T-cell (primary cell): ENCODE measurements at places on chromosomes 16 and 17. TPM values are rescaled to one million over a fixed set of nuclear protein-coding genes. Genes with fewer than 3 reads are reported as not detected.

FN3K gene
- total RNA-seq = 12.2 TPM

ASB16 gene
- total RNA-seq = not detected

CES5A gene
- total RNA-seq = not detected

DNA sequence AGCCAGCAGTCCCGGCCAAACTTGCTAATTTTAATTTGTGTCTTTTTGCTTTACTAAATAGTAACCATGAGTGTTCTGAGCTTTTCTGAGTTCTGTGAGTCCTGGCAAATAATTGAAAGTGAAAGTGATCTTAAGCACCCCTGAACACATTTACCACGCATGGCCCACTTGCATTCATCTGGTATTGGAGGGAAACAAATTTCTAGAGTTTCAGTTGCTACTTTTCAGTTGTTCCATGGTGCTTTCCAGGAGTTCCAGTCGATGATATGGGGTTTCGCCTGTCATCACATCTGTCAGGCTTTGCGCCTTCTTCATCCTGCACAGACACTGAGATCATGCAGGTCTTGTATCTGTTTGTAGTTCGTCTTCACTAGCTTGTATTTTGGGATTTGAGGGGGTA lies 44.1 kb downstream of the CRLF3 start:
- no peak for DNase-seq

GRCh38 chr17:75003070-75003956 lies 9.2 kb upstream of the MRPL58 start:
- DNase-seq = no peak

DNA sequence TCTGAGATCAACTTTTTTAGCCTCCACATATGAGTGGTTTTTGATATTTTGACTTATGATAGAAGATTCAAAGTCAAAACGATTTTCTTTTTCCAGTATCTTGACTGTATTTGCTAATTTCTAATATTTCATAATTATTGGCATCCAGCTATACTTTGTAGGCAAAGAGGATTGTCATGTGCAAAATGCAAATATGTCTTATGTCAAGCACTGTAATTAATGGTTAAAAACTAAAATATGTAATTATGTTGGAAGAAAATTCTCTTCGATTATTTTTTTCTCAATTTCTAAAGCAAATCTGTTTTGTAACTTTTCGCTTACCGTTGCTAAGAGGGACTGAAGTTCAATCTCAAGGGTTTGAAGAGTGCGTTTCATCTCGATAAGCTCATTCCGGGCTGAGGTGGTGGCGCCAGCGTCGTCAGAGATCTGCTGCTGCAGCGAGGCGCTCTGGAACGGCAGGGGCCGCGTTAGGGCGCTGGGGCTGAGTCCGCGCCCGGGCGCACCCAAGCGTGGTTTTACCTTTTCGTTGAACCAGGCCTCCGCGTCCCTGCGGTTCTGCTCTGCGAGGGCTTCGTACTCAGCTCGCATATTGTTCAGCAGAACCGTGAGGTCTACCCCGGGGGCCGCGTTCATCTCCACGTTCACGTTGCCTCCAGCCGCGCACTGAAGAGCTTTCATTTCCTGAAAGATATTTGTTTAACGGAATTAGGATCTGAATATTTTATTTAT lies 3.0 kb downstream of the KRT27 start:
- peak; percentile 10 for DNase-seq

DNA sequence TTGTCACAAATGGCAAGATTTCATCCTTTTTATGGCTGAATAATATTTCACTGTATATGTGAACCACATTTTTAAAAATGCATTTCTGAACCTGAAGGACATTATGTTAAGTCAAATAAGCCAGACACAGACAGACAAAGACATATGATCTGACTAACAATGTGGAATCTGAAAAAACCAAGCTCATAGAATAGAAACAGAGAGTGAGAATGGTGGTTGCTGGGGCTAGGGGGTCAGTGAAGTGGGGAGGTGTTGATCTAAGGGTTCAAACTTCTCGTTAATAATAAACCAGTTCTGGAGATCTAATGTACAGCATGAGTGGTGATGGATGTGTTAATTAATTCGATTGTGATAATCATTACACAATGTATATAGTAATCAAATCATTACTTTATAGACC lies 475.1 kb downstream of the WWOX start:
- DNase-seq = no peak

DNA sequence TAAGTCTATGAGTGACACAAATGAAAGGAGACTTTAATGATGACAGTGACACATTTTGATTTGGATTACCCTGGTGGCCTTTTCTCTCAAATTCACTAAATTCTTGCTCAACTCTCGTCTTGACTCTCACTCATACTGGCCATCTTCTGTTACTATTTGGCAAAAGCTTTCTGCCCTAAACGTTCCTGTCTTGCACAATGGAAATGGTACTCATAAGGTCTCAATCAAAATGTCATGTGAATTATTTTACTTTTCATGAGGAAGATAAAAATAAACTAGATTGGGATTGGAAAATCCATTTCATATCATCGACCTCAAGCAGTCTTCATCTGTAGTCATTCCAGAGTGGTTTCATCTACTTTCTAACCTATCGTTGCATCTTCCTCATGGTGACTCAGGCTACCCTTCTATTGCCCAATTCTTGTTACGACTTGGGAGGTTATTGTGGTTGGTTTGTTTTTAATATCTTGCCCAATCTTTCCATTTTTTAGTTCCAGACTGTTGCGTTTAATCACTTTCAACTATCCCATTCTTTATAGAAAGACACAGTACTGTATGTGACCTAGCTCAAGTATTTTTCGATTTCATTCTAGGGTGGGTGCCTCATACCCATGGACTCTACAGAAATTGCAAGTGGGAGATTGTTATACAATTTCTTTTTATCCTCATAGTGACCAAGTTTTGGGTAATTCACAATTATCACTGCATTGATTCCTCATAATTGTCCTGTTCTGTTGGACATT lies 317.2 kb upstream of the KCNJ16 start:
- DNase-seq = no peak

DNA sequence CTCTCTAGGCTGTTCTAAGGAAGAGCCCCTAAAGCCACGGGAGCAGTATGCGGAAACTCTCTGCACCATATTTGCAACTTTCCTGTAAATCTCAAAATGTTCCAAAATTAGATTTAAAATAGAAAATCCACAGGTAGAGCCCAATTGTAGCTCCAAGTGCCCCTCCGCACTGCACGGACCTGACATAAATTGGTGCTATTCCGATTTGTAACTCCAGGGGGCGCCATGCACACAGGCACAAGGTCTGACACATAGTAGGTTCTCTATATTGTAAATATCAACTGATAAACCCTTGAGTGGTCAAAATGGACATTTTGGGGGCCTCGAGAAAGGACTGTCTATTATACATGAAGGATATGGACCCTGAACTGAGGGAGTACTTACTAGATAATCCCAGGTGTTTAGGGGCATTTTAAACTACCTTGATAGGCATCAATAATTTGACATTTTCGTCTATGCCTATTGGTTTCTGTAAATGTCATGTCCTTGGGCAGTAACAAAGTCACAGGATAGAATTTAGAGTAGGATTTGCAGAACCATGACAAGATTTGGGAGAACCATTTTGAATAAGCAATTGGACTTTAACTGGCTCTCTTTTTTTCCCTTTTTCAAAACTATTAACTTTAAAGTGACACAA lies 36.6 kb upstream of the TMEM132E start:
- DNase-seq = peak; percentile 50

DNA sequence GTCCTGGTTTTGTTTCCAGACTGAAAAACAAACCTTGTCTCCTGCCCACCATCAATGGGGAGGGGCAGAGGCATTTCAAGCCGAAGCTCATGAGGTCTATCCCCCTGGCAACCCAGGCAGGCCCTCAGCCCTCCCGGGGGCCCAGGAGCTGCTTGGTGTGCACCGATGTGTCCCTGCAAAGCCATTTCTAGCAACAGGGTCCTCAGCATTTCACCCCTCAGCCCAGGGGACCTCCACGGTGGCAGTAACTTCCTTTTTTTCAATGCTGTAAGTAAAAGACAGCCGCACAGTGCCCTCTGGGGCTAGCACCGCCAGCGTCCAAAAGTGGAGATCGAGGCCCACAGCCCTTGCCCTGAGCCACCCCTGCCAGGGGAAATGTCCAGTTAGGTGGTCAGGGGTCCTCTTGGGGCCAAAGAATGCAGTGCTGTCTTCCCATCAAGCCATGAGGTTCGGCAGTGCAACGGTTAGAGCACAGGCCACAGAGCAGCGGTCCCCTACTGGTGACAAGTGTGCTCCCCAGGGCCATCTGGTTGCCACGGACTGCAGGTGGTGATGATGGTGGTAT lies 79.9 kb downstream of the LITAF start:
- no peak for DNase-seq

DNA sequence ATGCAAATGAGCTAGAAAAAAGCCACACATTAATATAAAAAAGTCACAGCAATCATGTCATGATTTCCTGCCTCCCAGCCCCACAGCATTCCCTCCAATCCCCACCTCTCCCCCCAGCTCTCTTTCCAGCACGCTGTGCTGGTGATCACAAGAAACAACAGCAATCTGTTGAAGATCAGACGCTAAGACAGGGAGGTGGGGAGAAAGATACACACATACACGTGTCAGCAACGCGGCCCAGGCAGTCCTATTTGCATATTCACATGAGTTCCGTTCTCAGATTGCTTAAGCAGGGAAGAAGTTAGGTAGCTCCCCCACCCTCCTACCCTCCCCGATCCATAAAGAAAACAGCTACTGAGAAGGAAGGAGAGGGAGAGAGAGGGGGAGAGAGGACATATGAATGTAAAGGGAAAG lies 405.5 kb upstream of the PSMD7 start:
- DNase-seq = no peak
